Lower leg skin (tissue), 4 donors: ENCODE measurements at places on chromosomes 7 and 10. TPM values are rescaled to one million over a fixed set of nuclear protein-coding genes. Genes with fewer than 3 reads are reported as not detected.

CRTAC1 gene
- total RNA-seq = 2.9 TPM

AGR2 gene
- total RNA-seq = 0.80 TPM

HOXA6 gene
- 11.5 TPM for total RNA-seq

SFTPA2 gene
- not detected for total RNA-seq

GRCh38 chr7:134707663-134708378 lies 61.2 kb downstream of the BPGM start:
- no peak for DNase-seq

GRCh38 chr10:91591797-91592174 lies 41.1 kb downstream of the PPP1R3C start:
- DNase-seq = no peak
